ENCODE measurements at places on chromosomes 5 and 9.

DNA sequence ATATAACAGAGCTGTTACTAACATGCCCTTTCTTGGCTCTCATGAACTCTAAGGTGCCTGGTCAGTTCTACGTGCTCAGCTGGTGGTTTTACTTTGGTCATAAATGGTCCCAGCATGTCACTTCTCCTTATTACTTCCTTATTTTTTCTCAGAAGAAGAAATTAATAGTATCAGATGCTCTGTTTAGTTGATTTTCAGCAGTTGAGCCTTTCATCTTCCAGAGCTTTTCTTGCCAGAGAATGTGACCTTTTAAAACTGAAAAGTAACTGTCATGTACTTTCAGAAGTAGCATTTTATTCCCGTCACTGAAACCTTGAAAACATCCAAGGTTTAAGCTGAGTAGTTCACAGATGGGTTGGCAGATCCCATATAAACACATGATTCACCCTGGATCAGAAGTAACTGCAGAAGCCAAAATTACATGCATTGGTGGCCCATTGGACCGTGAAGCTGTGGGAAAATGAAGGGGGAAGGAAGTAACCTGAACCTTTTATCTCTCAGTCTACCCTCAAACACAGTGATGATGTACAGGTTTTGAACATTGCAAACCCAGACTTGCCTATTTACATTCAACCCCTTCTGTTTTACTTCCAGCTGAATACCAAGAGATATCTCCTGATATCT is 50.5 kb downstream of the HACD4 start:
- no peak for DNase-seq

DNA sequence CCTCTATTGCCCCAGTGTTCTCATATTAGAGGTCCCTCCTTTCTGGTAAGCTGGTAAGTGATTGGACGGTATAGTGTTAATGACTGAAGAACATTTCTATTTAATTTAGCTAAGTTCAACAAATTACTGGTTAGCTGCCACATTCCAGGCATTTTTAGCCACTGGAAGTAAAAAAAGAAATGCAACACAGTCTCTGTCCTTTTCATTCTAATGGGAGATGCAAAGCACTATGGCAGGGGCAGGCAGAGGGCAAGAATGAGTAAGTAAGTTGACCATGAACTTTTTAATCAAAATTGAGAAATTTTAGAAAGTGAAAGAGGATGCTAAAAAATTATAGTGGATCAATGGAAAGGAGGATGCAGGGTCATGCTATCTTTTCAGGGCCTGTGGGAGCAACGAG is 137.4 kb downstream of the GPBP1 start:
- DNase-seq, result no peak

- no peak for DNase-seq
Observed at GRCh38 chr9:134919303-134919702, 1.6 kb upstream of the FCN1 start.

GRCh38 chr5:113204525-113205161 is 228.0 kb downstream of the DCP2 start:
- DNase-seq, result no peak

DNA sequence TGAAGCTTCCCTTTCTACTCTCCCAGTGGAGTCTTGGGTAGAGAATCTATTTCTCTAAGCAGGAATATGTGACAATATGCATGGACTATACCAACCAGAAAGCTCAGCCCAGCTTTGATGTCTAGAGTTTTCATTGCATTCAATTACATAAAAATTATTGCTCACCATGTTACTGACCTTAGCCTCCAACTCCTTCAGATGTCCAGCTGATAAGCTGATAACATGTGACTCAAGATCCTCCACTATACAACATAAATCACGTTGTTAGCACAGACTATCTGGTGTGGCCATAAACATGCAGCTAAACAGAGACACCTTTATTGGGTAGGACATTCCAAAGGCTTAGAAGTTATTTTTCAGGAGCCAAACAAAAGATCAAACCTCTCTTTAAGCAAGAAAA is 1168.2 kb downstream of the CDH12 start:
- no peak for DNase-seq

GRCh38 chr5:77697692-77698091 is 59.2 kb upstream of the OTP start:
- no peak for DNase-seq

DNA sequence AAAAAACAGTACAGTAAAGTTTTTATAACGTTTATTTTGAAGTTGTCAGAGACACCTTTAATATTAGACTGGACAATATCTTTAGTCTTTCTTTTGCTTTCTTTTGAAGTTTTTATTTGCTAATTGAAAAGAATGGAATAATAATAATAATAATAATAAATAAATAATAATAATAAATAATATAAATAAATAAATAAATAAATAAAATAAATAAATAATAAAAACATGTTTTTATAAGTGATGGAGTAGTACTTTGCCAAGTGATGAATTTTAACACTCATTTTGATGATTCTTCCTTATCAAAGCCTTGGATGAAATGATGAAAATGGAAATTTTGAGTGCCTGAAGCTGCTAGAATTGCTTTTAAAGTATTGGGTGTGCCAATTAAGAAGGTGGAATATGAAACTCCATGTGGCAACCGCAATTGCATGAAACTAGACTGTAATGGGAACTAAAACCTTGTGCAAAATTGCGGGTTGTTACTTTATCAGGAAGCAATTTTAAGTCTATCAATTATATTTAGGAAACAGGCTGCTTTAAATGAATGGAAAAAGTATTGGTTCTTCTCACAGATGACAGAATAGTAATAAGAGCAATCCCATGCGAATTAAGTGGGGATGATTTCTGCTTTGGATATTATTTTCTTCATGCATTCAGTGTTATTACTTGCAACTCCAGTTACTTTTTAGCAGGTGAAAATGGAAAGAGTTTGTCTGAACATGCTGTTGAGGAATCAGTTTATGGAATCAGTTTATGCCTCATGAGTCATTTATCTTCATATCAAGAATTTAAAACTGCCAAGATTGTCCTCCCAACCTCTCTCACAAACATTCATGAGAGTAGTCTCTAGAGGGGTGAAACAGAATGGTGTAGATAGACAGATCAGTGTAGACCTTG is 4.6 kb downstream of the ANXA1 start:
- no peak for DNase-seq

DNA sequence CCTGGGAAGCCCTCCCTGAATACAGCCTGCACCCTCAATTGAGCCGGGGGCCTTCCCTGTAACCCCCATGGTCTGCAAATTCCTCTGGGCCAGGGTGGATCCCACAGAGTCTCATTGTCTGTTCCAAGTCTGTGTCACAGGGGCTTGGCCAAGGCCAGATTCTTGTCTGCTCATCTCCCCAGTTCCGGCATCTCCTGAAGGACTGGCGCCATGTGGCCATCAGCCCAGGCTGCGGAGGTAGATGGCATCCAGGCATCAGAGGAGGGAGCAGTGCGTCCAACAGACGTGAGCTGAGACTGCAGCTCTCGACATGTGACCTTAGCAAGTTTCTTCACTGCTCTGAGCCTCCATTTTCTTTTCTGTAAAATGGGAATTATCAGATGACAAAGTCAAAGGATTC is 37.3 kb upstream of the RPL26L1 start:
- no peak for DNase-seq

GRCh38 chr5:77945874-77946273 is 169.7 kb upstream of the TBCA start:
- DNase-seq, result peak; percentile 47

DNA sequence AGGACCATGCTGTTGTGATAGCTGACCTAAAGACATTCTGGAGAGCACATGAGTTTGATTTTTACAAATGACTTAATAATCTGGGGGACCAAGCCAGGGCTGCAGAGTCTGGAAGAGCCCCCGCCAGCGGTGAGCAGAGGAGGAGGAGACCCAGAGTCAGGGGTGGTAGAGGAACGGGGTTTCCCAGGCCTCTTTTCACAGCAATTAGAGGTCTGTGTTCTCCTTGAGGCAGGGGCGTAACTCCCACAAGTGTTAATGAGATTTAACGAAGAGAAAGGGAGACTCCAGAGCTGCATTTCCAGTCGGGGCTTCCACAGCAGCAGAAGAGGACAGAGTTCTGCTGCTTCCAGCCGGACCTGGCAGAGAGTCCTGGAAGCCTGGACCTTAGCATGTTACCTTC is 137.9 kb upstream of the SLC24A2 start:
- no peak for DNase-seq

DNA sequence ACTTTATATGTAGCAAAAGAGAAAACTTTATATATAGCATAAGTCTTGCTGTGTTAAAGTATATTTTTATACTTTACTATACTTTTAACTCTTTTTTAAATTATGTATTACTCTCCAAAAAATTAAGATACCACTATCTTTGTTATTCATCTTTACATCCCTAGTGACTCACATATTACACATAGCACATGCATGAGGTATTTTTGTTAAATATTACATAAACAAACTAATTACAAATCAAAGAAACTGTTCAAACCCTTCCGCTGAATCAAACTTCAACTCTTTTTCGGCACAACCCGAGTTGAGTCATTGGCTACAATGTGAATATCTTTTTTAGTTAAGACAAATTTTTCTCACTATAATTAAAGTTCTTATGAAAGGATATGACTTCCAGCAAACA is 32.1 kb downstream of the NADK2 start:
- no peak for DNase-seq

DNA sequence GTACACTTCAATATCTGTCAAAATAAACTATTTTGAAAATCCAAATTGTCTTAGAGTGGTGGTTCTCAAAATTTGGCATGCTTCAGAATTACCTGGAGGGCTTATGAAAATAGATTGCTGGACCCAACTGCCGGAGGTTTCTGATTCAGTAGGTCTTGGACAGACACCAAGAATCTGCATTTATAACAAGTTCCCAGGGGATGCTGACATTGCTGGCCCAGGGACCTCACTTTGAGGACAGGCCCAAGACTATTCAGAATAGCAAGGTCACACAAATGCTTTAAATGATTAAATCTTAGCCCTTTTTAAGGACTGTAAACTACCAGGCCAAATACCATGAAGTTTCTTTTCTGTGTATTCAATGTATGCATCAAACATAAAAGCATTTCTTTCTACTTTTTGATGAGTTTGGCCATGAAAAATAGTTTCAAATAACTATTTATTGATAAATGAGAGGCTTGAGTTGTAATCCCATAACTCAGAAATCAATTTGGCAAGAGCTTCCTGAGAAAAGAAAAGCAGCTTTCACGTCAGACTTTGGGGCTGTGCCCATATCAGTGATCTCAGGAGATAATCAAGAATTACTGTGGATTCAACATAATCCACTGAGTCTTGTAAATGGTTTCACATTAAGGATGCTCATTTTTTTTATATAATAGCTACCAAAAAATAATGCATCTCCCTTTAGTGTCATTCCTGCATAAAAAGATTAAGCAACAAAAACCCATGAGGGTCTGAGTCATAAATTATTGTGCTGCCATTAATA is 191.4 kb downstream of the FRMD3 start:
- no peak for DNase-seq

DNA sequence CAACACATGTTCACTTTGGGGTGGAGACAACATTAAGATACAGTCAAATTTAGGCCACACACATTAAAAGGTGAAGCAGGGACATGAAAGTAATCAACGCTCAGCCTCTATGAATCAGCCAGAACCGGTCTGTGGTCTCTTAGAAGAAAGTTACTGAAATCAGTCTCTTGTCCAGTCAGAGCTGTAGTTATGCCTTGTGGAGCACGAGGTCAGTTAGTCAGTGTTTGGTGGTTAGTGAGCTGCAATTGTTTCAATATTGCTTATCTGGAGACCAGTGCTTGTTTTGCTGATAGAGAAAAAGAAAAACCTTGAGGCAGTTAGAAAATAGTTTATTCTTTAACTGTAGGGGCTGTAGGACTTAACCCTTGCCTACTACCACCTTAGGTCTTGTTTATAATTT is 157.8 kb upstream of the RASEF start:
- no peak for DNase-seq

- no peak for DNase-seq
Observed at GRCh38 chr5:153520952-153521351, 30.5 kb downstream of the GRIA1 start.

DNA sequence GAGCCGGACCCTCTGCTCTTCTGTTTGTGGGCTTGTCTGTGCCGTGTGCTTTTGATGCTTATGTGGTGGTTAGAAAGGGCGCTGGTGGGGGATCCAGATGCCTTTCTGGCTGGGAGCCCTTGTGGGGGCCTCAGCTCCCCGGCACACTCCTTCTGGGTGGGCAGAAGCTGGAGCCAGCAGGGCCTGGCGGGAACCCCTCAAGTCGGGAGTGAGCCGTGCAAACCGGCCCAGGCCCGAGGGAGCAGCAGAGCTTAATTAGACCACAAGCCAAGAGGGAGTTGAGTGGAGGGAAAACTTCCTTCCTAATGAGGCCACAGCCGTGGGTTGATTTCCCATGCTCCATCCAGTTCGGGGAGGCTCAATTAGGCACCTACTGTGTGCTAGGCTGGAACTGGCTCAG is 76.0 kb upstream of the RNU6ATAC start:
- DNase-seq, result no peak

DNA sequence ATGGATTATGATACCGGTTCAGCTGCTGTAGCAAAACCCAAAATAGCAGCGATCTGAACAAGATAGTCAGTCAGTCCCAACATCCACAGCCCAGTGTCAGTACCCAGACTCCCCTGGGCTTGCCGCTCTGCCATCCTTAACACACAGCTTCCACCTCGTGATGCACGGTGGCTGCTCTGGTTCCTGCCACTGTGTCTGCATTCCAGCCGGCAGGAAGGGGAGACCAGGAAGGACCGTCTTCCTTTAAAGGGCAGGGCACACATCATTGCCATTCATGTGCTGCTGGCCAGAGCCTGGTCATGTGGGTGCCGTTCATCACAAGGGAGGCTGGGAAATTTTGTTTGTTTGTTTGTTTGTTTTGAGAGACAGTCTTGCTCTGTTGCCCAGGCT is 131.0 kb upstream of the IER5L start:
- DNase-seq, result no peak

GRCh38 chr5:168829044-168829443 is 249.9 kb upstream of the PANK3 start:
- DNase-seq, result no peak

DNA sequence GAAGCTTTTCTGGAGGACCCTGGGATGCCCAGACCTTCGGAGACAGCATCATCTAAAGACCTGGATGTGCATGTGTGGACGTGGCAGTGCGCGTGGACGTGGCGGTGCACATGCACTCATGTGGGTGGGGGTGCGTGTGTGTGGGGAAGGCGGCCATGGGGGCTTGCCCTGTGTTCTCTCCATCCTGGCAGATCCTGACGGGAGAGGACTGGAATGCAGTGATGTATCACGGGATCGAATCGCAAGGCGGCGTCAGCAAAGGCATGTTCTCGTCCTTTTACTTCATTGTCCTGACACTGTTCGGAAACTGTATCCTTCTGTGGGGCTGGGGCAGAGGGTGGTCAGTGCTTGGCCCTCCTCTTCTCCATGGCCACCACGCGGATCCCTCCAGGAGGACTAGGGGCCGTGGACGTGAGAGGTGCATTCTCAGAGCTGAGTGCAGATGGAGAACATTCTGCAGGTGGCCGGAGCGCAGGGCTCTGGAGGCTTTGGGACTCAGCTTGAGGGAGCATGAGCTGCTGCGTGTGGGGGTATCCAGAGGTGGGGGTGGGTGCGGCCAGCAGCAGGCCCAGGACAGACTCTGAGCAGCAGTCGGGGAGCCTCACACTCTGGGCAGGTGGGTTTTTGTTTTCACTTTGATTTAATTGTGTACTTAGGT is 129.1 kb downstream of the CACNA1B start:
- DNase-seq, result no peak

Measured in retina (tissue), 1 donor.